ENCODE measurements at places on chromosomes 4 and X.

- no peak for DNase-seq
These were observed 7.1 kb upstream of the BST1 start for GRCh38 chr4:15695729-15696128.

GRCh38 chrX:104041003-104041402, 1.2 kb downstream of the H2BW2 start:
- DNase-seq = no peak

- DNase-seq = no peak
These were observed 821 bp downstream of the CXCL8 start for GRCh38 chr4:73741031-73741749.

DNA sequence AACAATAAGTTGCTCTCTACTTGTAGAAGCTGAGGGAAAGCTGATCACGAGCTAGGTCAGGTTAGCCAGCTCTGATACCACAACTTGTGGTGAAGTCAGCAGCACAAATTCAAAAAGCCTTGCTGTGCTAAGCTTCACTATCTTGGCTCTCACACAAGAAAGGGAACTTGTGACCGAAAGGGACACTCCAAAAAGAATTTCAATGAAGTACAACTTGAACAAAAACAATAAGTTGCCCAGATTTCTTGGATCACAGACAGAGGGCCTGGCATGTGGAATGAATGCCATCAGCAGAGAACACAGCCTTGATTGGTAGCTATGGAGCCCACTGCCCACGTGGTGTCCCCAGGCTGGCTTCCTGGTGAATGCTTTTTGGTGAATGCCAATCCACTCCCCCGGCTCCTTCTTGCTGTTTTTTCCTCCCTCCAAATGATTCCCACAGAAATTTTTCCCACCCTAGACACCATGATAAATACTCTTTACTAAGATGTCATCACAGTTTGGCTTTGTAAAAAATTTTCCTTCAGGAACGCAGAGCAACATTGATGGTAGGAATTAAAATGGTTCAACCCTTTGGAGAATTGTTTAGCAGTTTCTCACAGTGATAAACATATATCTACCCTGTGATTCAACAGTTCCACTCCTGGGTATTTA, 82.6 kb downstream of the ANXA3 start:
- no peak for DNase-seq

GRCh38 chr4:175431694-175432093, 380.4 kb downstream of the GPM6A start:
- DNase-seq = no peak

GRCh38 chrX:134718966-134719317, 60.7 kb upstream of the PLAC1 start:
- DNase-seq = peak; percentile 21

Data from stimulated activated CD4-positive, alpha-beta T cell treated with anti-CD3 and anti-CD28 coated beads, Interleukin-12 subunit alpha, Interleukin-12 subunit beta, amount 100 ng/mL, for 48 hours (primary cell).